ENCODE measurements at places on chromosomes 2 and 18. TPM values are rescaled to one million over a fixed set of nuclear protein-coding genes. Genes with fewer than 3 reads are reported as not detected.
A peak's percentile ranks its signal among the peaks of the same experiment; 100 is the strongest.

DNA sequence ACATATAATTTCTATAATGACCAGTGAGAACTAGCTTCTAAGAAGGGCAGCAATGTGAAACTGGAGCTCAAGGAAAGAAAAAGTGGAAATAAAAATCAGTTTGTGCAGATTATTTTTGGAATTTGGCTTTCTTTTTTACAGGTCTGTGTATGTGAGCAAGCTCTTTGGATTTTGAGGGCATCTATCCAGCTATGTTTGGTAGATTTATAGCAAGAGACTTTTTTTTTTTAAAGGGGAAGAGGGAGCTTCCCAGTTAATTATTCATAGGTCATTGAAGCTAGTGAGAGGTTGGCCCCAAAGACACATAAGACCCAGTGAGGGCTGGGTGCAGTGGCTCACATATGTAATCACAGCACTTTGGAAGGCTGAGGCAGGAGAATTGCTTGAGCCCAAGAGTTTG is 24.0 kb upstream of the COLEC12 start:
- DNase-seq = no peak

GRCh38 chr2:215680605-215681598 is 245.0 kb upstream of the FN1 start:
- no peak for DNase-seq

Gene CARF
- 9.6 TPM for total RNA-seq

- DNase-seq = no peak
Measured at GRCh38 chr2:237287872-237288271, 126.1 kb downstream of the COL6A3 start.

DNA sequence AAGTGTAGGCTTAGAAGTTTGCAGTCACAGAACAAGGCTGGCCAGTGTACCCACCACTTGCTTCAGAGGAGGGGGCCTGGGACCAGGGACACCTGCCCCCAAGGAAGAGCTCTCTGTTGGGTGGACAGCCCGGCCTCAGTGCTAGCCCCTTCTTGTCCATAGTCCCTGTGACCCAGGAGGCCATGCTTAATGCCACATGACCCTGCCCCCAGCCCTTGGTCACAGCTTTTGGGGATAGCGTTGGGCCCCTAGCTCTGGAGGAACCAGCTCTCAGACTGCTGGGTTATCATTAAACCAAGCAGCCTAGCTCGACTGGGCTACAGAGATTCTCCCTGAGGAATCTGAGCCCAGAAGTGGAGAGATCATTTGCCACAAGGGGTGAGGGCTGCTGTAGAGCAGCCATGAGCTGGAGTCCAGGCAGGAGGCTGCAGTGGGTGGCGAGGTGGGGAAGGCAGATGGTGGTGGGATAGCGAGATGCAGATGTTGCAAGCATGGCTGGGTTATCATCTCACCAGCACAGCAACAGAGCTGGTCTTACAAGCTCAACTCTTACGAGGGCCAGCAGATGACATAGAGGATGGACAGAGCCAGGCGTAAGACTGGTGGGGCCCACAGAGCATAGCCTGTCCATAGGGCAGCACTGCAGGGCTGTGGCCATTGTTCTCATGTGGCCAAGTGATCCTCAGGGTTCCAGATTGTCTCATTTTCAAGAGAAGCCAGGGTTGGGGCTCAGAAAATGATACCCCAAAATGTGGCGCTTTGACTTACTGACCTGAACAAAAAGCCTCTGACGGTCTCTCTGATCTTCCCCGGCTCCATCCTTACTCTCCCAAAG is 7.2 kb upstream of the TMEM37 start:
- no peak for DNase-seq

DNA sequence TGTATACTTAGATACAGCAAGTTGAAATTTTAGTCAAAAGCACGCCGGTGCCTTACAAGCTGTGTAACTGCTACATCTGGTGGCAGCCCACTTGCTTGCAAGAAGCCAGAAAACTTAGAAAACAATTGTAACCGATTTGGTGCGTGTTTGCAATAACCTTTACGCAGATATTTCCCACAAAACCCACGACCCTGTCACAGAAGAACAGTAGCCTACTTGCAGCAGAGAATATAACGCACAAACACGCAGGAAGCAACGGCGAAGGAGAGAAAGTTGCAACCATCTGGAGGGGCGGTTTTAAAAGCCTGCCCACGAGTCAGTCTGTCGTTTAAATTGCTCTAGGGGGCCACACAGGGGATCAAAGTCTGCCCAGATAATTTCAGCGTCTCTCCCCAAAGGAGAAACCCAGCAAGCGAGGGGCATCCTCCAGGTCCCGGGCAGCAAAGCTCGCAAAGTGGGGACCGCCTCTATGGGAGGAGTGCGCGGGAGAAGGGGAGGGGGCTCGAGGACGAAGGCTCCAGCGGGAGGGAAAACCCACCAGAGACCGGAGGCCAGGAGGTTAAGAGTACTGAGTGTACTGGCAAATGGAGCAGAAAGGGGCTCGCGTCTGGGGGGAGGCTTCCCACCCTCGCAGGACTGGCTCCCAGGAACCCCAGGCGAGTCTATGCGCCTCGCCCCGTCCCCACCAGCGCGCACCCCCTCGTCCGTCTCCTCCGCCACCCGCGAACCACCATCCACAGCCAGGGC is 1.1 kb downstream of the TLK1 start:
- DNase-seq = peak; percentile 22

- DNase-seq = no peak
Measured at GRCh38 chr18:49973592-49973991, 160.3 kb upstream of the ACAA2 start.

DNA sequence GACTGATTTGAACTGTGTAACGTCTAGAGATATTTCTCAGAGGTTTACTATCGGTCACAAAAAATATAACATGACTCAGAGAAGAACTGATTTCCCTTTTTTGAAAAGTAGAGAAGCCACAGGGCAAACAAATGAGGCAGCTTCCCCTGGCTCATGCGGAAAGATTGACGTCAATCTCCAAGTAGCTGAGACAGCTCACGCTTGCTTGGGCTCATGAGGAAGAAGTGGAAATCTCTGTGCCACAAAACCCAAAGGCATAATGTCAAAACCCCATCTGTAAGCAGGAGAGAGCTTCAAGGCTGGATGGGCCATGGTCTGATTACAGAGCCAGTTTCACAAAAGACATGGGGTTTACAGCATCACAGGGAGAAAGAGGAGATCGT is 188.1 kb downstream of the ARL4C start:
- DNase-seq = peak; percentile 59

DNA sequence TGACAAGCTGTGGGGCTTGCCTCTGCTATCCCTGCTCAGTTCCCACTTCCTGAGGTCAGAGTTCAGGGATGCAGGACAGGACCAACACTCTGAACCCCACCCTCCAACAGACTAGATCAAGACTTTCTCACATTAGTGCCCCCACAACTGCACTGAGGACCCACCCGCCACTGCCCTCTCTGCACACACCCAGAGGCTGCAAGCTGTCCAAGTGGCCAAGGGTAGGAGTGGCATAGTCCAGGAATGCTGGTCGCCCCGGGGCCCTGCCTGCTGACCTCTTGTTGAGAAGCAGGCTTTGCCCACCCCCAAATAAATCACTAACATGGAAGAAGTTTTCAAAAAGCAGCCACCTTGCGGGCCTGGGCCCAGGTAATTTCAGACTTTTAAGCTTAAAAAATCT is 5.5 kb upstream of the KIF1A start:
- DNase-seq = no peak

GRCh38 chr2:112906276-112906675 is 4.7 kb upstream of the IL37 start:
- no peak for DNase-seq

- DNase-seq = peak; percentile 24
Measured at GRCh38 chr2:103959174-103960128, 894.5 kb upstream of the POU3F3 start.

DNA sequence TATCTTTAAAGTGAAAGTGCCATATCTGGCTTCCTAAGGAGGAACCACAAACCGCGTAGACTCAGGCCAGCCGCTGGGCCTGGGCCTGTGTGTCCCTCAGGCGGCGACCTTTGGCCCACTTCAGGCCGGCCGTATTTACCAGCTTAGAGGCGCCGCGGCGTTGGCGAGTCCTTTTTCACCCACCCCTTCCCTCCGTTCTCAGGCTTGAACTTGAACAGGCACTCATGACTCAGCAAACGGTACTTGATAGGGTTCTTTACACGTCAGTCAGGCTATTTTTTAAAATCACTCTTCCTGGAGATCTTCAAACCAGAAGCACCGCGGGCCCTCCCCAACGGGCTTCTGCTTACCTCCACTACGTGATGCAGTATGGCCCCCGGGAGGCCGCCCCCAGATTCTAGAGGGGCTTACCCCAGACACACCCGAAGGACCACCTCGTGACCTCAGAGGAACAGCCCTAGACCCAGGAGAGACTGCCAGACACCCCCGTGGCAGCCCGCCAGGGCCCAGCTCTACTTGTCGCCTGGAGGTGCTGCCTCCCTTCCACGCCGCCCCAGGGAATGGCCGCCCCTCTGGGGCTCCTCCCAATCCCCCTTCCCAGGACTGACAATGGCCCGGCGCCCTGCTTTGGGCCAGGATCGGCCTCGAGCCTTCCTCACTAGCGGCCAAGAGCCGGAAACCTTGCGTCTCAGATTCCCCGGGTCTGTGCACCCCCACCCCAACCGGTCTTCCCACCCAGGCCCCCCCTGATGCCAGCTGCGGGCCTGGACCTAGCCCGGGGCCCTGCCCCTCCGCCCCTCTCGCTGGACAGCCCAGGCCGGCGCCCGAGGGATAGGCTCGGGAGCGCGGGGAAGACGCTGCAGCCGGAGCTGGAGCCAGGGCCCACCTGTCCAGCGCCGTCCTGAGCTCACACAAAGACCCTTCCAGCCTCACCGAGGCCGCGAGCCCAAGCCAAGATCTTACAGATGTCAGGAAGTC is 33.8 kb upstream of the IMPA2 start:
- peak; percentile 94 for DNase-seq

DNA sequence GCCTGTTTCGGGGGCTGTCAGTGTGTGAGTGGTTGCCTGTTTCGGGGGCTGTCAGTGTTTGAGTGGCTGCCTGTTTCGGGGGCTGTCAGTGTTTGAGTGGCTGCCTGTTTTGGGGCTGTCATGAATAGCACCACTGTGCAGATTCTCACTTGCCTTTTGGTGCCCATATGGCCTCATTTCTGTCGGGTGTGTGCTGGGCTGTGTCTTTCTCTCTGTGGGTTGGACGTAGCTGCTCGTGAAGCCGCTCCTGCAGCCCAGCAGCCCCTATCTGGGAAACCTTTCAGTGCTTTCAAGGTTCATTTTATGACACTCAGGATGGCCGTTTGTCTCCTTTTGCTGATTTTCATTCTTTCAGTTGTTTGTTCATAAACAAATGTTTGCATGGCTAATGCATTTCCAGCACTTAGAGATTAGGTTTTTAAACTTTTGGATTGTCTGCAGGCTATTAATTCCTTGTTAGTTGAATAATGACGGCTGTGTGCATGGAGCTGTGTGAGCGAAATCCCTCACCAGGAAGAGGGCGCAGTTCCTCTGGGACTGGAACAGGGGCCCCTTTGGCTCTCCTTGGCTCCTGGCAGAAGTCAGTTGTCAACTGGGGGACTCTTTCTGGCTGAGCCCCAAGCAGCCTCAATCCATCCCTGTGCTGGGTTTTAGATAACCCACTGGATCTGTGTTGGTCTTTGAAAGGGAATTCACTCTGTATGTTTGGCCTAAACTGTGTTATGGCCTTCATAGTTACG is 10.8 kb downstream of the AGAP1 start:
- no peak for DNase-seq

DNA sequence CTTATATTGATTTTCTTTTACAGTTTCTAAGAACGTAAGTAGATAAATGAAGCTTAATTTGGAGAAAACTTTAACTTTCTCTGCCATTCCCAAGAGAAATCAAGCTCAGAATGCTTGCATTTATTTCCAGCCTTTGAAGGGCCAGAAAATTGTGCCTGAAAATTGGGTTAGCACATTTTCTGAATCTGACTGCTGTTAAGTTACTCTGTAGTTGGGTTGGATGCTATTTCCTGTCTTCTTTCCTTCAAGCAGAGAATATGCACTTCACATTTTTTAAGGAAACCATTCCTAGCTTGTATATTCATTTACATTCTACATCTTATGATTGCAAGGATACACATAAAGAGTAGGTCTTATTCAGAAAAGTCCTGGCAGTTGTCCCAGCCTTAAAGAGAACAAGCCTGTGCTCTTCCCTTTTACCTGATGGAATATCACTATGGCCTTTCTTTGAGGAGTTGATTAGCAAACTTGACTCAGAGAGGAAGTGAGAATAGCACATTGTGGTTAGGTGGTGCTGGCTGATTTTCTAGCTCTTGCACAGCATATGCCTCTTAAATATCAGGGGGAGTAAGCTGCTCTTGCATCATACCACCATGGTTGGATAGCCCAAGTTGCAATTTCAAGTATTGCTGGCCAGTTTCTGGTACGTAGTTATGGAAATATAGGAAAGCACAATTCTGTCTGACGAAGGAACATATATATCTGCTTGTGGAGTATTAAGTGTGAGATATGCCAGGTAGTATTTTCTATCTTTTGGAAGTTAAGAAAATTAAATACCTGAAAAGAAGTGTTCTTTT is 133.7 kb downstream of the COMMD1 start:
- DNase-seq = no peak

GRCh38 chr2:37604716-37605115 is 66.7 kb downstream of the CDC42EP3 start:
- DNase-seq = no peak

- no peak for DNase-seq
Measured at GRCh38 chr2:152624805-152625204, 92.5 kb downstream of the PRPF40A start.

DNA sequence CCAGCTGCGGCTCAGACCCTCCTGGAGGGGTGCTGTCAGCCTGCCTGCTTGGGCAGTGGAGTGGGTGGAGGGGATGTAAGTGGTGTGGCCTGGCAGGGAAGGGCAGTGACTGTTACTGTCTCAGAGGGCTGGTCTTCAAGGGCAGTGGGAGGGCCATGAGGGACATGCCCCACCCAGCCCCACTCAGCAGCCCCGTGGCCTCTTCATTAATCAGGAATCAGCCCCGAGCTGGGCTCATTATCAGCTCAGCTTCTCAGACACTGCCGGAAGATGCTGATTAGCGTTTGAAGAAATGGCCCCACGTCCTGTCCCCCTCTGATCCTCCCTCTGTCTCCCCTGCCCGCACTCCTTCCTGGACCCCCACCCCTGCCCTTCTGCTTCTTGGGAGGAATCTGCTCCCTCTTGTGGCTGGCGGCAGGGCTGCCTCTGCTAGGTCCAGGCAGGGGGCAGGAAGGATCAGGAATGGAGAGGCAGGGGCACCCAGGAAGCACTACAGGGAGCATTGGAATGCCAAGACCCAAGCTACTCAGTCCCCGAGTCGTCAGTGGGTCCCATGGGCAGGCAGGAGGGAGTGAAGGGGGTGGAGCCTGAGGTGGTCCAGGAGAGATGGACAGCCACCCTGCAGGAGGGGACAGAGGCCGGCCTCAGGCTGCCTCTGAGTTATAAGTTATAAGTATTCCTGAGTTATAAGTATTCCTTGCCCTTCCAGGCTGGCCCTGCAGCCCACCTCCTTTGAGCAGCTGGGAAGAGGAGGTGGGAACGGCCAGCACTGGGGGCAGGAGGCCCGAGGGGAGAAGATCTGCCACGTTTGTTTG is 7.0 kb downstream of the ASIC4 start:
- no peak for DNase-seq

Gene MYO7B
- 125 TPM for total RNA-seq

- no peak for DNase-seq
Measured at GRCh38 chr2:178152033-178152432, 39.8 kb downstream of the RBM45 start.

All from mucosa of gallbladder (tissue), 1 donor.